ENCODE measurements at places on chromosomes 6 and 20. TPM values are rescaled to one million over a fixed set of nuclear protein-coding genes. Genes with fewer than 3 reads are reported as not detected.

SLA2 gene
- total RNA-seq: not detected

BMP5 gene
- total RNA-seq: not detected

CST8 gene
- not detected for total RNA-seq

POPDC3 gene
- 33.7 TPM for total RNA-seq

OPRM1 gene
- total RNA-seq: not detected

Data from fibroblast of the aortic adventitia (primary cell).